ENCODE measurements at places on chromosomes 1 and 21. TPM values are rescaled to one million over a fixed set of nuclear protein-coding genes. Genes with fewer than 3 reads are reported as not detected.

The MASP2 gene
- total RNA-seq, result not detected

The OR2M7 gene
- total RNA-seq, result not detected

The AADACL4 gene
- not detected for total RNA-seq

The SMCP gene
- total RNA-seq, result not detected

The NUP210L gene
- 0.10 TPM for total RNA-seq

The APOBEC4 gene
- not detected for total RNA-seq

The SPRR2F gene
- total RNA-seq, result not detected

The TMEM52 gene
- total RNA-seq, result 0.64 TPM

The OR6K3 gene
- not detected for total RNA-seq

The ZSCAN20 gene
- 4.8 TPM for total RNA-seq

The PRDM16 gene
- total RNA-seq, result not detected

The SLC2A5 gene
- total RNA-seq, result not detected

The PARS2 gene
- 6.7 TPM for total RNA-seq

The PCP4 gene
- not detected for total RNA-seq

The DMBX1 gene
- total RNA-seq, result 0.09 TPM

The HJV gene
- not detected for total RNA-seq

The FGGY gene
- 17.0 TPM for total RNA-seq

The POU3F1 gene
- total RNA-seq, result not detected

The ZNF436 gene
- total RNA-seq, result 8.2 TPM

The NCAM2 gene
- not detected for total RNA-seq

The SESN2 gene
- total RNA-seq, result 16.7 TPM

The NPPB gene
- not detected for total RNA-seq

The GBP4 gene
- total RNA-seq, result 32.5 TPM

The PLEKHM2 gene
- total RNA-seq, result 48.0 TPM
